ENCODE measurements at places on chromosomes 1 and 21.
A peak's percentile ranks its signal among the peaks of the same experiment; 100 is the strongest.

DNA sequence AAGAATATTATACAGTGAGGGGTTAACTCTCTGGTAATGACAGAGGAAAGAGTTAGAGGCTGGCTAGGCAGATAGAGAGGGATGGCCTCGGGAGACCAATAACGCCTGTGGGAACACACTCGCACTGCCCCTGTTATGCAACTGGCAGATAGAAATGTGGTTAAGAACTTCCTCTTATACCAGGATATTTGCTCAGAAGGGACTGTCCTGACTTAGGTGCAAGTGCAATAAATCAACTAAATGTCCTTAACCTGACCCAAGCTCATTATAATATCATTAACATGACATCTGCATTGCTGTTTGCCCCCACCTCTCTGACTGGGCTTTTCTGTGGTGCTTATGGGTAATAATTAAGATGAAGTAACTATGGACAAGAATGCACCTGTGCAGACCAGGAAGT lies 1518.0 kb downstream of the NCAM2 start:
- DNase-seq = no peak

DNA sequence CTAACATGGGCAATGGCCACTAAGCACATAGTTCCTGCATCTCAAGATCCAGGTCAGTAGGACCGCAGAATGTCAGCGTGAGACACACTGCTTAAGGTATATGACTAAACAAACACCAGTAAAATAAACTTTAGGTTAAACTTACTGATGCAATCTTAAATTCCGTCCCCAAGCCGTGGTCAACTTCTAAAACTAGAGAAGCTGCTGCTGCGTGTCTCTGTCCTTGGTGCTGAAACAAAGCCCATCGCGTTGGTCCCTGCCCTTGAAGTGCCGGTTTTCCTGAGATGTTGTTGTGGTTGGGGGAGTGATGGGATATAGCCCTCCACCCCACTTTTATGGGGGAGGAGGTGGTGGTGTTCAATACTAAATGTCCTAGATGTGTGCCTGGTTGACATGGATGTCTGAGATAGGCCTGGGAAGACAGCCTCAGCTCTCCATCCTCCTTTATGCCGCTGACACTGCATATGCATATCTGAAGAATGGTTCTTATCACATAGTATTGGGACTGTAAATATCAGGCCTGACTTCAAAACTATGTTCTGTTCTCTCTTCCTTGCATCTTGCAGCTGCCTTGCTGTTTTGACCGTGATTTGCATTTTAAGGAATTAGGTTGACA lies 72.0 kb upstream of the KCNA3 start:
- no peak for DNase-seq

- peak; percentile 72 for DNase-seq
These were observed 150.1 kb upstream of the FGGY start for GRCh38 chr1:59146651-59147358.

GRCh38 chr1:63368131-63368530 lies 704 bp downstream of the ALG6 start:
- DNase-seq = no peak

- DNase-seq = no peak
These were observed 21.9 kb downstream of the ERRFI1 start for GRCh38 chr1:8004113-8004802.

All from Right ventricle myocardium inferior (tissue), 1 donor.